ENCODE measurements at places on chromosomes 12 and 14.

DNA sequence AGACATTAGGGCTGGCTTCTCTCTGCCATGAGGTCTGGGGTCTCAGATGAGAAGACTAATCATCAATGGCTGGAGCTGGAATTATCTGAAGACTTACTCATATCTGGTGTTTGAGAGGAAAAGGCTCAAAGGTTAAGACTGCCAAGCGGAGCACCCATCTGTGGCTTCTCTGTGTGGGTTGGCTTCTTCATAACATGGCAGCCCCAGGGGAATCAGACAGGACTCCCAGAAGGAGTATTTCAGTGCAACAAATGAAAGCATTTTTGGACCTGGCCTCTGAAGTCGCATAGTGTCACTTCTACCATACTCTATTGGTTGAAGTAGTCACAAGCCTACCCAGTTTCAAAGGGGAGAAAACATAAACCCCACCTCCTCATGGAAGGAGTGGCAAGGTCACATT is 171.8 kb upstream of the KRR1 start:
- DNase-seq = no peak

GRCh38 chr14:71952381-71953363 is 20.4 kb downstream of the RGS6 start:
- no peak for DNase-seq

- no peak for DNase-seq
Observed at GRCh38 chr12:60034147-60034546, 438.3 kb downstream of the SLC16A7 start.

GRCh38 chr12:124655048-124655697 is 87.8 kb upstream of the NCOR2 start:
- DNase-seq = no peak

GRCh38 chr14:87386524-87386923 is 606.5 kb downstream of the GALC start:
- no peak for DNase-seq

- DNase-seq = no peak
Observed at GRCh38 chr12:52061470-52062166, 8.2 kb upstream of the ATG101 start.

- no peak for DNase-seq
Observed at GRCh38 chr12:20429852-20430251, 61.5 kb downstream of the PDE3A start.

DNA sequence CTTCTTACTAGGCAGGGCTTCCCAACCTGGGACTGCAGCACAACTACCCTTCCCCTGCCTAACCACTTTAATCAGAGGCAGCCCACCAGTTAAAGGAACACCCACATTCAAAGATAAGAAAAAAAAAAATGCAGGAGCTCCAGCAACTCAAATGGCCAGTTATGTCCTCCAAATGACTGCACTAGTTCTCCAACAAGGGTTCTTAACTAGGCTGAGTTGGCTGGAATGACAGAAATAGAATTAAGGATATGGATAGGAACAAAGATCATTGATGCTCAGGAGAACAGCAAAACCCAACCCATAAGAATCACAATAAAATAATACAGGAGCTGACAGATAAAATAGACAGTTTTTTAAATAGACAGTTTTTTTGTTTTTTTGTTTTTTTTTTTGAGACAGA is 154.2 kb downstream of the PLCZ1 start:
- DNase-seq = no peak

DNA sequence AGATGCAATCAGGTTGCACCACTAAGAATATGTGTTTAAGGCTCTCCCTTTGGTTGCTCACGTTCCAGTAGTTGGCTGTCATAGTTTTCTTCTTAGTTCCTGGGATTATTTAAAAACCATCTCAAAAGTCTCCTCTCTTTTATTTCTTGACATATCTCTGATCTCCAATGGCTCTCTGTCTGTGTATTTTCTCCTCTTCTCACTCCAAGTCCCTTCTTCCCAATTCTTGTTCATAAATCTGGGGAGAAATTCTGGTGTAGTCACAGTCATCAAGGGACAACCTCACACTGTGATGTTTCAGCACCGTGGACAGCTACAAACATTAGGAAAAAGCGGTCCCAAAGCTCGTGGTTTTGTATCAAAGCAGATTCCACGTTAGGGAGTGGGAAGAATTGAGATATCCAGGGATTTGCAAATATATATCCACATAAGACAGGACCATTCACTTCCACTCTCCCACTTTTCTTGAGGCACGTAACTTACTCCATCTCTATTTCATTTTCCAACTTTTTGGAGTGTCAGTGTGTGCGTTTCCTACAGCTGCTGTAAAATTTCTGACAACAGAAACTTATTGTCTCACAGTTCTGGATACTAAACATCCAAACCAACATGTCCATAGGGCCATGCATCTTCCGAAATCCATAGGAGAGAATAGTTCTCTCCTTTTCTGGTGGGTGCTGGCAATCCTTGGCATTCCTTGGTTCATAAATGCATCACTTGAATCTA is 80.6 kb upstream of the TMEM233 start:
- DNase-seq = no peak

DNA sequence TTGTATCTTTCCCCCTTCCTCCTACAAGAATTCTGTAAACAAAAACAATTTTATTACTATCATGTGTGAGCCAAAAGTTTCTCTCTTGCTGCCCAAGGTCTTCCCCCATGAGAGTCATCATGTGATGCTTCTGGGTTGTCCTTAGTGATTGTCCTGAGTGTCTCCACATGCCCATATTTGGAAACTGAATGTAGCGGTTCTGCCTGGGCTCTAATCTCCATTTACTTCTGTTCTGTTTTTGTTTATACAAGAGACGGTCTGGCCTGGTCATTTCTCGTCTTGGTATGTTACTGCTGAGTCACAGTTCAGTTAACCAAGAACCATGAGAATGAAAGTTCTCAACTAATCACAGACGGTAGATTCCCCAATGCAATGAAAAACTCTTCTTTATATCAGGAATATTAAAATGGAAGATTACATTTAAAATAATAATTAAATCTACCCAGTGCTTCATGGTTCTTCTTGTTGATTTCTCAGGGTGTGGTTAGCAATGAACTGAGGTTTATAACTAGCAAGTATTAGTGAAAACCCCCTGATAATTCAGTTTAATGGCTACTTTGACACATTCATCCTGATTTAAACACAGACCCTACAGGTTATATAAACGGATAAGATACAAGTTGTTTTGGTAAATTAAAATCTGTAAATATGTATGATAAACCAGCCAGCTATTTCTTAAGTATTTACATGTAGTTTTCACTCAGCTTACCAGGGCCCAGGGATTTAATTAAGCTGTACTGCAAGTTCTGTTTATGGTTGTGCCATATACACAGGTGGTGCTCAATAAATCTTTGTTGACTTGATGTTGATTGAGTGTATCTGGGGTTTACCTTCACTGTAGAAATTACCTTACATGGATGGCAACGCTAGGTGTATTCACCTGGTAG is 81.1 kb downstream of the PELI2 start:
- peak; percentile 86 for DNase-seq
